ENCODE measurements at places on chromosomes 3 and 15.

DNA sequence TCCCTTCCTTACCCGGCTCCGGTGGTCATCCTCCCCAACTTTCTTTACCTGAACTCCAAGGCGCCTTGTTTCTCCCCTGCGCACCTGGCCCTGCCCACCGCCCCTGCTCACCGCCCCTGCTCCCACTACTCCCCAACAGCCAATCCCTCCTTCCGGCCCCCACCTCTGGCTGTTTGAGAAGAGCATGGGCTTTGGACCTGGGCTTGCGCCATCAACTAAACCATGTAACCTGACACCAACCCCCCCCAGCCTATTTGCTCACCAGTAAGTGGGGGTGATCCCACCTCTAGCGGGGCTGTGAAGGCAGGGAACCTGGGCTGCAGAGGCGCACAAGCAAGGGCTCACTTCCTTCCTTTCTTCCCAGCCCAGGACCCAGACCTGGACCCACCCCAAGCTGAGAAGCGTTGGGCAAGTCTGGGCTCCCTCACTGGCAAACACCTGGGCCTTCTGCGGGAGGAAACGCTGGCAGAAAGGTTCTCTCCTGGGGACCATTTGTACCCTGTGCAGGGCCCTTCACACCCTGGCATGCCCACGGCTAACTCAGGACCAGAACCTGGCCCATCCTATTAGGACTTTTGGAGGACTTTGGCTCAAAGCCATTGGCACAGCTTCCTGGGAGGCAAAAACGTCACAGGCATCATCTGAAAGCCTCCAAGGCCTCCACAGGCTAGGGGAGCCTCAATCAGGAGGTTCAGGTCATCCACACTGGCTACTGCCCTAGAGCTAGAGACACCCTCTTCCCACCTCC is at the start of gene PLXNB1:
TSS of gene PLXNB1 (minus strand) at position 127 of the 748 bp plus-strand sequence. CDS start 5,475 bp downstream, outside the sequence.
- DNase-seq, result no peak

GRCh38 chr3:4492208-4493013 is 737 bp upstream of the ITPR1 start:
- DNase-seq, result peak; percentile 5

DNA sequence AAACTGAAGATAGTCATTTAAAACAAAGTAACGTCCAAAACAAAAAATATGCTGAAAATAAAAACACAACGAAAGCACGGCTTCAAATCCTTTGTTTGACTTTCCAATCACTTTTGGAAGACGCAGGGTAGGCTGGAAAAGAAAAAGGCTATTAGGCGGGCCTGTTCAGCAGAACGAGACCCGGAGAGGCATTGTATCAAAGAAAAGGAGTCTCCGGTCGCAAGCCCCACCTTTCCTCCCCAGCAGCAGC is 691 bp downstream of the SENP7 start:
- no peak for DNase-seq

- no peak for DNase-seq
Observed at GRCh38 chr3:123335007-123335670, 113.8 kb downstream of the ADCY5 start.

GRCh38 chr15:20344601-20345400 is 196.8 kb downstream of the GOLGA6L6 start:
- DNase-seq, result no peak

- DNase-seq, result no peak
Observed at GRCh38 chr3:101643861-101644613, 32.9 kb downstream of the ZBTB11 start.
